Endothelial cell of coronary artery (primary cell): ENCODE measurements at places on chromosomes 1 and 21. TPM values are rescaled to one million over a fixed set of nuclear protein-coding genes. Genes with fewer than 3 reads are reported as not detected.

The PPFIA4 gene
- 0.18 and 4.7 TPM in 2 replicates for total RNA-seq

The TEX38 gene
- not detected in 2 replicates for total RNA-seq

The RNU1-3 gene
- 2,685 and 5,329 TPM in 2 replicates for total RNA-seq

The ETV3L gene
- not detected in 2 replicates for total RNA-seq

The C1QB gene
- not detected in 2 replicates for total RNA-seq

The CYP4A22 gene
- not detected in 2 replicates for total RNA-seq

The FCAMR gene
- not detected in 2 replicates for total RNA-seq

The SHE gene
- 41.9 and 59.6 TPM in 2 replicates for total RNA-seq
